NCI-H146 (cell line): ENCODE measurements at places on chromosomes 13 and 19.

DNA sequence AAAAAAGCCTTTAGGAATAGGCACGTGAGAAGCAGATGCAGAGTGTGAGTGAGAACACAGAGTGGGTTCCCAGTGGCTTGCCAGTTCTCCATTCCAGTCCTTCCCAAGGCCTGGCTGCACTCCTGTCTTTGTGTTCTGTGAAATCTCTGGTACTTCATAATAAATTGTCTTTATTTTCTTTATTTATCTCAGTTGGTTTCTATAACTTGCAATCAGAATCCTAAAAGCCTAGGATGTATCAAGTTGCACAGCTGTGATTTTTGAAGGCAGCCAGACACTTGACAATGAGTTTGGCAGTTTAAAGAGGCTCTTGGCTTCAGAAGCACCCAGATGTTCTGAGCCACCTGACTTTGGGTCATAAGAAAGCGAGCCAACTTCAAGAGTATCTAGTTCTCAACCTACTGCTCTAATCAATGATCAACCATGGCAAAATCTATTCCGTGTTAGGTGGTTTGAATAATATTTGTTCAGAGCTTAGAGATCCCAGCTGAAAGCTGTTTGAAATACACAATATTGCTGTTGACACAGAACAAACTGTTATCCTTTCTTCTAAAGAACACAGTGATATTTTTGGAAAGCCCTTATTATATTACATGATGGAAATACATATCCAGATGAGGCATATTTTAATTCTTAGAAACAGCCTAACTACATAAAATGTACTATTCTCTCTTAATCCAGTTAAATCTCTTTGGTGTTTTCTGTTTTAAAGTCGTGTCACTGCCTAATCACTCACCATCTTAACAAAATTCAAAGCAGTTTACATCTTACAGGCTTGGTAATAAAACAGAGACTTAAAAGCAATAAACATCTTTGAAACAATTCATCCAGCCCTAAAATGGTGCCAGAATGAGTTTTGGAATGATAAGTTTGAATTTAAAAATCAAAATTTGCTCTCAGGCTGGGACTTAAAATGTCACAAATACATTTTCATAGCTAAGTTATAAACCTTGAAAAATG lies 483.0 kb upstream of the NBEA start:
- peak; percentile 5 for DNase-seq

DNA sequence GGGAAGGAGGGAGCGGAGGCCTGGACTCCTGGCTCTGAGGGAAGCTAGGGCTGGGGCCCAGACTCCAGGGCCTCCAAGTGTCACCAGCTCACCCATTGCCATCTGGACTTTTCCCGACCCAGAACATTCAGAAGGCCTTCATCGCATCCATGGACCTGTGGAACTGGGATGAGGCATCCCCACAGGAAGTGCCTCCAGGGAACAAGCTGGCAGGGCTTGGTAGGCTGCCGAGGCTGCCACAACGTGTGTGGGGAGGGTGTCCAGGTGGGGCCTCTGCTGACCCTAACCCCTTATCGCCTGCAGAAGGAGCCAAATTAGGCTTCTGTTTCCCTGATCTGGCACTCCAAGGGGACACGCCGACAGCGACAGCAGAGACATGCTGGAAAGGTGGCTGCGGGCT lies 767 bp downstream of the ETV2 start:
- DNase-seq, result peak; percentile 10

DNA sequence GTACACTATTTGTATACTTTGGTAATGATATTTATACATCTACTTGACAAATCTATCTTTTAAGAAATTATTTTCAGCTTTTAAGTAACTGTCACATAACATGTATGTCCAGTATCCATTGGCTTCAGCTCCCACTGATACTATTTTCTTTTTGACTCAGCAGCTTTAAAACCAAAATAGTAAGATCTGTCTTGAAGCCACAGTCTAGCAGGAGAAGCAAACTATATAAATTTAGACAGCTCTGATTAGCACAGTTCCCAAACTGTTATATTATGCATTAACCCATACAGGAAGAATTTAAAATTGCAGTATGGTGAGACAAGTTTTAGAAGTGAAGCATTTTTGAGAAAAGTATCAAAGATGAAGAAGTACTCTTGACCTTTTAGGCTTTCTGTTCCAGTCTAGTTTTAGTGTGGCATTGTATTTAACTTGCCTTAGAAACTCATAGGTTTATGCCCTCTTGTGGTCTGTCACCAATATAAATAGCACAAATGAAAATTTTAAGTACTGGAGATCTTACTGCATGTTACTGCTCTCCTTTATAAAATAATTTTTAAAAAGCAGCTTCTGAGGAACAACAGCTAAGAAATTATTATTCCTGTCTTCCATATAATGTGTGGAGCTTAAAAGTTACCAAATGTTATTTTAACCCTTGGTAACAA lies 24.7 kb downstream of the URI1 start:
- DNase-seq, result no peak

DNA sequence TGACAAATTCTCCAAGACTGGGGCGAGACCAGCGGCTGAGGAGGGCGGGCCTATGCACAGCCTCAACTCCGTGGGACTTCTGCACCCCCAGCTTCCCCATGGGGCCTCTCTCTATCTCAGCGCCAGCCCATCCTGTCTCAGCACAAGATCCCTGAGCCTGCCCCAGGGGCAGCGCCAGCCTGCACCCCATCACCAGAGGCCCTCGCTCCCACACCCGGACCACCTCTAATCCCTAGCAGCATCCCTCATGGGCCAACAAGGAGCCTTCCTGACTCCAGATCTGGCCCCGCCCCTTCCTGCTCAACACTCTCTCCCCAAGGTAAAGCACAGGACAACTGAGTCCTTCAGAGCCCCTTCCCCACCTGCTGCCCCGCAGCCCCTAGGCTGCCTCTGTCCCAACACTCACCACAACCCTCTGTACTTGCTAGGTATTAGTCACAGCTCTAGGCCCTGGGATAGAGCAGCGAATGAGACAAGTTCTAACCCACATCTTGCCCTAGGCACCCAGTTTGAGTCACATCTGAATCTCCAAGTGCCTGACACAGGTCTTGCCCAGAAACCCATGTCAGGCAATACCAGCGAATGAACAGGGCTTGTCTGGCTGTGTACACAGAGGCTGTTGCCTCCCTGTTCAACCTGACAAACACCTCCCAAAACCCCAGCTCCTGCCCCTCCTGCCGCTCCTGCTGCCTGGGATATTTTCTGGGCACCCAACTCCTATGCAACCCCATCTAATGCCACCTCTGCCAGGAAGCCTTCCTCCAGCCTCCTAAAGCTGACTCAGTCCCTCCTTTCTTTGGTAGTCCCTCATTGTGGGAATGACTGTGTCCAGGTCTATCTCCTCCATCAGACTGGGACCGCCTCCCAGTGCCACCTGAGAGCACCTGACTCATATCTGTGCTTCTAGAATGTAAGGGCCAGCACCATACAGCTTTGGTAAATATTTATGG lies 18.6 kb downstream of the GRIK5 start:
- no peak for DNase-seq

- no peak for DNase-seq
Observed at GRCh38 chr19:10321874-10322835, 6.3 kb upstream of the FDX2 start.

GRCh38 chr13:40968416-40969000 lies 50.6 kb downstream of the ELF1 start:
- no peak for DNase-seq

- no peak for DNase-seq
Observed at GRCh38 chr19:1222394-1222793, 15.4 kb downstream of the CBARP start.

DNA sequence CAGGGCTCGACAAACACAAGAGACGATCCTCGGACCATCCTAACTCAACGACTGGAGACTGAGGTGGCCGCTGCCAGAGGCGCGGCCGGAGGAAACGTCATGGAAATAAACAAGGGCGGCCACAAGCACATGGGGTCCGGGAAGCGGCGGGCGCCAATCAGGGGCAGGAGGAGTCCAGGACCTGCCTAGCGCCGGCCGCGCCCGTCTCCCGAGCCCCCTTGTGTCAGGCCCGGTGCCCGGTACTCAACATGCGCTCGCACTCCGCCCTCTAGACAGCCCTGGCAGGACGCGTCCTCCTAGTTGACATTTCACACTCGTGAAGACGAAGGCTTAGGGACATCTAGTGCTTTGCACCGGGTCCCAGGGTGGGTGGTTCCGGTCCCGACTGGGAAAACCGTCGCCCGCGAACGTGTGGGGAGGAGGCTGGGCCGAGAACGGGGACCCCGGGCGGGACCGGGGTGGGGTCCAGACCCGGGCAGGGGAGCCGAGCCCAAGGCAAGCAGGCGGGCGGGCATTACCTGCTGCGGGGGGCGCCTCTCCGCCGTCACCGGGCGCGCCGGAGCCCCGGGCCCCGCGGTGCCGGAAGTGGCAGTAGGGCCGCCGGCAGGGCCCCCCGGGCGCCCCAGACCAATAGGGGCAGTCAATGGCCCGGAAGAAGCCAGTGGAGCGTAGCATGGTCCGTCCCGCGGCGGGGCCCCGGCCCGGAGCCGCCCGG lies 442 bp downstream of the REXO1 start:
- DNase-seq, result peak; percentile 25

DNA sequence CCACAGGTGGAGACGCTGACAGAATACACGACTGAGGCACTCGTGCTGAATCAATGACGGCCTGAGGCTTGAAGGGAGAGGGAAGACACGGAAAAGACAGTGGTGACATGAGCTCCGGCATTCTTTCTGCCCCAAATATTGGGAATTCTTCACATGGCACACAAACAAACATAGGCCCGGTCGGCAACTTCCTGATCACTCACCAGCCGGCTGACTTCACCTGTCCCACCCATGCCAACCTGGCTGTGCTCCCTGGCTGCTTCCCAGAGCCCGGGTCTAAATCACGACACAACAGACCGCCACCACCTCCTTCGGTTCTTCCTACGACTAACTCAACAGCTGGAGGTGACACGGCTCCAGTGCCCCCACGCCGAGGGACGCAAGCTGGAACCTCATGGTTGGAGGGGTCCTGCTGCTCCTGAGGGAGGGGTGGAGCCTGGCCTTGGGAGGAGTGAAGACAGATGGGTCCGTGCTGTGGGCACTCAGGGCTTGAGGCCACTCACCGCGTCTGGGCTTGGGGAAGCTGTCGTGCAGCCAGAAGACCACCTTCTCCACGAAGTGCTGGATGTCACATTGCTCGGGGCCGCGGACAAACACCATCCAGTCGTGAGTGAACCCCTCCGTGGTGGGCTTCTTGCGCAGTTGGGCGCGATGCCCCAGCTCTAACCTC lies 9.6 kb downstream of the MLLT1 start:
- DNase-seq, result no peak

DNA sequence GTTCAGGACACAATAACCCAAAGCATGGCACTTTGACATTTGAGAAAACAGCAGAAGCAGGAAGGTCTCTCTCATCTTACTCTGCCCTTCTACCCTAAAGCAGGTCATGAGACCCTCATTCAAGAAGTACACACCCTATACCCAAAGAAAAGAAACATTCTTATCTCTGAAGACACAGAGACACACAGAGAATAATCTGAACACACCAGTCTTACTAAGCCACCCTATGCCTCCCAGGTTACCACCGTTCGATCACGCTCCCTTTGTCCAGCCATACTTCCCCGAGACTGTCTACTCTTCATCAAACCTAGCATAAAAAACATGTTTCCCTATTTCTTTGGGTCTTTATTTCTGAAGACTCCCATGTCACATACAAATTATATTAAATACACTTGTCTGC lies 66.5 kb upstream of the ANKRD10 start:
- DNase-seq, result no peak

DNA sequence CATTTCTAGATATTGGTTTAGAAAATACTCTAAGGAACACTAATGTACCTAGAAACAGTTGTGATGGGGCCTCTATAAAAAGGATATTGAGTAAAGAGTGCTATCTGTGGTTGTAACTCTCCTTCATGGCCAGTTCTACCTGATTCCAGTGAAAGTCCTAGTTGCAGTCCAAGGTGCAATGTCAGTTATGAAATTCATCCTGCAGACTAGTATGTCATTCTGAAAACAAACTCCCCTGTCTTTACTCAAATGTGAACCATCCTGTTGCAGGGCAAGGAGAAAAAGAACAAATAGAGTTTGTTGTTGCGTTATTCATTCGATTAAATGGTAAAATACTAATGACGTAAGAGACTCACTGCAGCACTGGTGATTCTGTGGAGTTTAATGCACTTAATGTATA lies 18.3 kb upstream of the N4BP2L1 start:
- DNase-seq, result no peak

DNA sequence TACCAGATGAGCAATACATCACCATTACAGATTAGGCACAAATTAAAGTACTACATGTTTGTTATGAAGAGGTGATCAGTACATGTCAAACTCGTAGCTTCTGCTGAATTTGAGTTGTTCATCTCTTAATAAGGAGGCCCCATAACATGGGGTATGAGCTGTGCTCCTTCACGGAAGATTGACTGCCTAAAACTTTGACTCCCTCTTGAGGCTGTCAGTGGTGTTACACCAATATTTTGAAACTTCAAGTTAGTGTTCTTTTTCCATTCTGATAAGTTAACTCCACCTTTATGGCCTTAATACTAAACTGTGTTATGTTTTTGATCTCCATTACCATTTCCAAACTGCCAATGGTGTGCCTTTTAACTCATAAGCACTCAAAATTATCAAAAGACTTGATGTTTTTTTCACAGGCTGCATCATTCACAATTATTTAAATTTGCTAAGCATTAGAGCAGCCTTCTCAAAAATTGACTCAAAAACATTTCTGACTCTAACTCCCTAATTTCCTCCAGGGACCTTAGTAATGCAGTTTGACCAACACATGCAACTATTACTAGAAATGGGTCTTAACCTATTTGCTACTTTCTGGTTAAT lies 1591.5 kb downstream of the PCDH9 start:
- peak; percentile 53 for DNase-seq

DNA sequence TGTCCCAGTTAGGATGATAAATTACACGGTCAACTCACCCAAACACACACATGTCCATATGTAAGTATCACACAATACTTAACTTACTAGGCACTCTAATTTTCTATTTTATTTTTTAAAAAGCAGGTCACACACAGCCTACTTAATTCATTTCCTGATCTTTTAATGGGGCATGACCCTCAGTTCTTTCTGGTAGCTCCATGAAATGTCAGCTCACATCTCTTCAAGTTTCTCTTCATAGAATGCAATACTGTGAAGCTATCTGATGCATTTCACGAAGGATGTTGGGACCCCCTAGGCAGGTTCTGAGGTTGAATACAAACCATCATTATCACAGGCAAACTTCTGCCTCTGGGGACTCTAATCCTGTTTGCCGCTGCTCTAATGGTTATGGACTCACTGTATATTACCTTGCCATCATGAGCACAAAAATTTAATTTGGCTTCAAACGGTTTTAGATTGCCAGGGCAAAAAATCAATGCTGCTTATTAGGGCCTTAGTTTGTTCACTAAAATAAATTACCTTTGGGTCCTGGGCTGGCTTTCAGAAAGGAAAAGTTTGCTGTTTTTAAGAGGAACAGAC lies 16.1 kb upstream of the DHRS12 start:
- DNase-seq, result no peak

DNA sequence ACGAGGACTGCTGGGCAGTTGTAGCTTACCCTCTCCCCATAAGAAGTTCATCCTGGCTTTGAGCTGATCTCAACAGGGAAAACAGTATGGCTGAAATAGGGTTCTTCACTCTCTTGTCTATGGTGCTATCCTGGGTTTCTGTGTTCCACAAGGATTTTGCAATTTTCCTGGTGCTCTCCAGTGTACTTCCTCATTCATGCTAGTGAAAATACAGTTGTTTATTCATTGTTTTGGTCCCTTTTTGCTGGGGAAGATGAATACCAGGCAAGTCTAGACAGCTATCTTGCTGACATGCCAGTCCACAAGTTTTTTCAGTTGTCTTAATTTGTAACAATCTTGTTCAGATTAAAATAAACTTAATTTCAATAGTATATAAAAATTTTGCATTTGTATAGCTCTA lies 306.5 kb downstream of the DLEU7 start:
- DNase-seq, result no peak
